ENCODE measurements at places on chromosomes 3 and 15.
A peak's percentile ranks its signal among the peaks of the same experiment; 100 is the strongest.

DNA sequence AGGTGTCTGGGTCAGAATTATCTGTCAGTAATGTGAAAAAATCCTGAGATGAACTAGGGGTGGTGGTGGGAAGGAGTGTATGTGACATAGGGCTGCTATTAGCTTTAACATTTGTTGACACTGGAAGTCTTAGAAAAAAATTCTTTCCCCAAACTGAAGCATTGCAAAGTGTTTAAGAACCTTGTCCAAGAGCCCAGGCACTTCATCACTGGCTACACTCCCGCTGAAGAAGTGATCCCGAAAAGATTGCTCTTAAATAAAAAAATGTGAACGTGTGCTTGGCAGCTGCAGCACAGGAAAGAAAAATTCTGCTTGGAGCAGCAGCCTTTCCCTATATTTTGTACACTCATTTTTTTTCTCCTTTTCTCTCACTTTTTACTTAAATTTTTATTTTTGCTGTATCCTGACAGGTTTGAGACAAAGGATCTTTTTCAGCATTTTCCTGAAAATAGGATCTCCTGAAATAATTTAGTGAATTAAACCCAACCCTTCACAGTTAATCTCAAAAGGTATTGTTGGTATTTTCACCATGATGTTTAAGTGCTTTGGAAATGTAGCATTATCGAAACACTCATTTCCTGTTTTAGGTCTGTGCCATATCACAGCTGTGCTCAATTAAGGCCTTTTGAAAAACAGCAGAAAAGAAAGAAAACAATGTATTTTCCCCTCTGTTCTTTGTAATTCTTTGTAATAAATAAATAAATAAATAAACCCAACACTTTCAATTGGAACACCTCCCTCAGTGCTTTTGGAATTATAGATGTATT lies 477.6 kb downstream of the ZNF385D start:
- DNase-seq: no peak

- DNase-seq: no peak
Observed at GRCh38 chr3:10702961-10703740, 112.9 kb upstream of the SLC6A11 start.

GRCh38 chr3:185328324-185329004 lies 34.5 kb upstream of the MAP3K13 start:
- DNase-seq: no peak

- peak; percentile 68 for DNase-seq
Observed at GRCh38 chr3:32238453-32239306, at the start of gene CMTM8. Gene CMTM8, plus strand, starts transcription at chr3:32238680. Its CDS starts 293 bp downstream, at chr3:32238973.

GRCh38 chr3:133843634-133844033 lies 38.0 kb downstream of the SRPRB start:
- no peak for DNase-seq

DNA sequence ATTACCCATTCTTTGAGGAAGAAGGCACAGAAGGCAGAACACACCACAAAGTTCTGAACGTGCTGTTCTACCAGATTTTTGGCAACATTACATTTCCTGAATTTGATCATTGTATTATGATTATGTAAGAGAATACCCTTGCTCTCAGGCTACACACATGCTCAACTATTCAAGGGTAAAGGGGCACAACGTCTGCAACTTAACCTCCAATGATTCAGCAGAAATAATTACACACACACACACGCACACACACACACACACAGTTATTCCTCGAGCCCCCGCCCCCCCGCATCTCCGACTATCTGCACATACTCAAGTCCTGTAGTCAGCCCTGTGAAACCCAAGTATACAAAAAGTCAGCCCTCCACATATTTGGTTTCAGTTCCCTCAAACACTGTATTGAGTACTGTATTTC lies 26.8 kb downstream of the RPN1 start:
- DNase-seq: no peak

DNA sequence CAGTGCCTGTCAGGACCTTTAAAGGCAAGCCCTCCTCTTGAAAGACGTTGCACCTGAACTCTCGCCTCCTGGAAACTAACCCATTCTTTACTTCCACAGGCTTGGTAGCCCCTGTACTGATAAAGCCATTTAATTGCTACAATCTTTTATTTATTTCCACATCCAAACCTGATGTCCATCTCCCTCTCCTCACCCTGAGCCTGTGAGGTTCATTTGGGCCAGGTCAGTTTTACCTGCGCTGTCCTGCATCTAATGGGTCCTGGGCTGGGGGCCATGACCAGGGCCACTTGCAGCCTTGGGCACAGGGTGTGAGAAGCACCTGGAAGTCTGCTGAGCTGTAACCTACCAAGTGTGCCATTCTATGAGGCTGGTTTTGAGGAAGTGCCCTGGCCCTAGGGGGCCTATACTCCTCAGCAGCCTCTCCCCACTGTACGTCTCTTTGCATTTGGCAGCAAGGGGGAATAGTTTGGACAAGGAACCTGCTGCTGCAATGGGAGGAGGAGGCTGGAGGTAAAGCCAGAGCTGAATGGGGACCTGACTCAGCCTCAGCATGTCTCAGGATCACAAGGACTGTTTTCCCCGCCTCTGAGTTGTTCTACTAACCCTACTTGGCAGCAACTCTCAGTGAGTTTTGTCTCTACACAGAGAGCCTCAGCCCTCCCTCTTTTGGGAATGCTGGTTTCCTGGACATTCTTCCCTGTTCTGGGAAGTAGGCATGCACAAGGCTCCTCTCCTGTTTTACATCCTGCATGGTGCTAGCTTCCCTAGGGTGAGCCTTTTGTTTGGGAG lies 53.8 kb downstream of the WDR76 start:
- DNase-seq: no peak
